ENCODE measurements at places on chromosomes 7 and 10.

DNA sequence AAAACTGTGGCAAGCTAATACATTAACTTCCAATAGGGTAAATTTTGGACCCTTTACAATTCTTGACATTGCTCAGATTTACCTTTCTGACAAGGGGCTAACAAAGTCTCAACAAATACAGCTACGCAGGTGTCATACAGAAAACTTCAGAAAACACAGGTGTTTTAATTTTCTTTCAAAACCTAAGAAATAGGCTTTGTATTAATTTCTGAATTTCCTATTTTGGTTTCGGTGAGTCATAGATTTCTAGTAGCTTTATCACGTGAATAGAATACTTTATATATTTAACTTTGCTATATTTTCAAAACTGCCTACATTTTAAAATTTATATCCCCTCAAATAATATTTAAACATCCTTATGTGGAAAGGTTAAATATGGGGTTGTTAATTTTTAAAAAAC, 215.3 kb downstream of the DGKB start:
- DNase-seq: no peak

- peak; percentile 91 for DNase-seq
Measured at GRCh38 chr10:113056441-113057021, 106.5 kb downstream of the TCF7L2 start.

- no peak for DNase-seq
Measured at GRCh38 chr7:73742753-73743641, 4.4 kb upstream of the ABHD11 start.

DNA sequence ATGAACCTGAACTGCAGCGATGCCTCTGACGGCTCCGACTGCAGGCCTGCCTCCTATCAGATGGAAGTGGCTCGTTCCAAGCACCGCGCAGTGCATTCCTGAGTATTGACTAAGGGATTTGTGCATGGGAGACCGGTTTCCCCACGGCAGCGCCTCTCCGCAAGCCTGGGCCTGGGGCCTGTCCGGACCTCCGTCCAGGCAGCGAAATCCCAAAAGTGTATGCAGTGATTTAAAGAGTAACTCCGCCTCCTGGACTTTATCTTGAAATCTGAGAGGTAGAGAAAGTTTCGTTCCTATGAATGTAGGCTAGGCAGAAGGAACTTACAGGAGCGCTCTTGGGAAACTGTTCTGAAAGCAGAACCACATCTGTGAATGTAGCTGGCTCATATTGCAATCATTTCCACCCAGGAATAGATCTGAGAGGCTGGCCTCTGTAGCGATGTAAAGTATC, 106.2 kb upstream of the CELF2 start:
- peak; percentile 65 for DNase-seq

- no peak for DNase-seq
Measured at GRCh38 chr10:117936976-117937375, 109.8 kb downstream of the RAB11FIP2 start.

DNA sequence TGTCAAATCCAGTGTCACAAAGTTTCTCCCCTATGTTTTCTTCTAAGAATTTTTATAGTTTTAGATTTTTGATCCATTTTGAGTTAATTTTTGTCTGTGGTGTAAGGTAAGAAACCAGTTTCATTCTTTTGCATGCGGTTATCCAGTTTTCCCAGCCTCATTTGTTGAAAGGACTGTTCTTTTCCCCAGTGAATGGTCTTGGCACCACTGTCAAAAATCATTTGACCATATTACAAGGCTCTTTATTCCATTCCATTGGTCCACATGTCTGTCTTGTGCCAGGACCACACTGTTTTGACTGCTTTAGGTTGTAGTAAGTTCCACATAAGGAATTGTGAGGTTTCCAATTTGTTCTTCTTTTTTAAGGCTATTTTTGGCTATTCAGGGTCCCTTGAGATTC, 64.0 kb downstream of the INPP5A start:
- no peak for DNase-seq

GRCh38 chr10:64394744-64395143, 873.5 kb downstream of the REEP3 start:
- no peak for DNase-seq

DNA sequence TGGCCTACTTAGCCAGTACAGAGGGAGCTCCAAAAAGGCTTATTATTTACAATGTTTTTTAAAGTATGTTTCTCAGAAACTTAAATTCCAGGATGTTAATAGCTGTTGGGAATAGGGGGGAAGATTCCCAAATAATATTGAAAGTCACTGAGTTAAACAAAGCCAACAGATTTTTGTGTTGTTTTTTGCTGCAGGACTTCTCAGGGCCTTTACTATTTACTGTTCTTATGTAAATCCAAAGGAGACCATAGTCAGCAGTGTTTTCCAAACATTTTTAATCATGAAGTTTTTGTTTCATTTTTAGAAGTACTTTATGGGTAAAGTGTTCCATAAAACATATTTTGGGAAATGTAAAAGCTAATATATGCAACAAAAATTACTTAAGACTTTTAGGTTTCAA, 100.4 kb upstream of the GSDME start:
- no peak for DNase-seq

DNA sequence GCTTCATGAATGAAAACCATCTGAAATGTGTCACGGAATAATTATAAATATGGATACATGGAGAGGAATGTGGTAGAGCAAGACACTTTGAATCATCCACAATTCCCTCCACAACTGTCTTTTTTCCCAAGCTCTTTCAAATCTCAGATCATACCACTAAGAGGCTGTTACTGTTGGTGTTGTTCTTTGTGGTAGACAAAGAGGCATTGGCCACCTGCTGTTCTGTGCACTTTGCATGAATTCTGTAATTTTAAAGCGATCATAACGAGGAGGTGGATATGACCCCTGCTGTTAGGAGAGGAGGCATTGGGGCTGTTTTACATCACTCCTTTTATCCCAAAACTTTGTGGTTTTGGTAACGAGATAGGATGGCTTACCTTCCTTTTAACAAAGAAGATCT, 141.2 kb upstream of the KLF6 start:
- no peak for DNase-seq

- peak; percentile 39 for DNase-seq
Measured at GRCh38 chr10:60048091-60048501, 141.7 kb upstream of the CCDC6 start.

GRCh38 chr7:32941181-32941580, 16.1 kb upstream of the FKBP9 start:
- DNase-seq: no peak

GRCh38 chr10:113447278-113447677, 105.6 kb upstream of the HABP2 start:
- no peak for DNase-seq

GRCh38 chr7:7438851-7439250, 96.8 kb downstream of the COL28A1 start:
- peak; percentile 94 for DNase-seq

GRCh38 chr10:61565819-61566560, 96.7 kb upstream of the CABCOCO1 start:
- no peak for DNase-seq

DNA sequence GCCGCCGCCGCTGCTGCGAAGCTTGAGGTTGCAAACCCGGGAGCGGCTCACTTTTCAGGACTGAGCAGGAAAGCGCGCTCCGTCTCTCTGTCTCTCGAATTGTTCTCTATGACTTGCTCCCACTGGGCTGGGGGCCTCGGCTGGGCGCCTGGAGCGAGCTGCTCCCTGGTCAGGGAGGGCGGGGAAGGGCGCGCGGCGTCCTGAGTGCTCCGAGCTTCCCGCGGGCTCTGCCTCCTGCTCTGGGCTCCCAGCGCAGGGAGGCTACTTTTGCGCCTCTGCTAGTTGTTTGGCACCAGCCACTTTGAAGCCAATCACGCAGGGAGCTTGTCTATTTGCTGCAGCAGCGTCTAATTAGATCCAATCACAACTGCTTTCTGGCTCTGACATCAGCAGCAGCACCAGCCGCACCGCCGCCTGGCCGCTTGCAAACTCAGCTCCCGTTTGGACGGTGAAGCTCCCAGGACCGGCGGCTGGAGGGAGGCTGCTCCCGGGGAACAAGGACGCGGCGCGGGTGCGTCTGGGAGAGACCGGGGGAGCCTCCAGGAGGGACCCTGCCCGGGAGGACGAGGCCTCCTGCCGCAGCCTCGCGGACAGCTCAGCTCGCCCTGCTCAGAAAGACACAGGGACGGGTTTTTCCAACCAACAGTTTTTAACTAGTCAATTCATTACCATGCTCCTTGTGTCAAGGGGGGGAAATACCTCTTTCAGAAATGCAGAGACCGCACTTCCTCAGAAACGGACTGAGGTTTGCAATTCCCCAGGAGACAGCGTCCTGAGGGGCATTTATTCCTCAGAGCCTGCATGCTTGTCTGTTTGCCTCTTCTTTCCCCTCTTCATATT, at the start of gene ADARB2:
TSS of gene ADARB2 (minus strand) at position 304 of the 840 bp plus-strand sequence.
- peak; percentile 6 for DNase-seq

GRCh38 chr7:24709585-24710360, 47.5 kb downstream of the GSDME start:
- no peak for DNase-seq

DNA sequence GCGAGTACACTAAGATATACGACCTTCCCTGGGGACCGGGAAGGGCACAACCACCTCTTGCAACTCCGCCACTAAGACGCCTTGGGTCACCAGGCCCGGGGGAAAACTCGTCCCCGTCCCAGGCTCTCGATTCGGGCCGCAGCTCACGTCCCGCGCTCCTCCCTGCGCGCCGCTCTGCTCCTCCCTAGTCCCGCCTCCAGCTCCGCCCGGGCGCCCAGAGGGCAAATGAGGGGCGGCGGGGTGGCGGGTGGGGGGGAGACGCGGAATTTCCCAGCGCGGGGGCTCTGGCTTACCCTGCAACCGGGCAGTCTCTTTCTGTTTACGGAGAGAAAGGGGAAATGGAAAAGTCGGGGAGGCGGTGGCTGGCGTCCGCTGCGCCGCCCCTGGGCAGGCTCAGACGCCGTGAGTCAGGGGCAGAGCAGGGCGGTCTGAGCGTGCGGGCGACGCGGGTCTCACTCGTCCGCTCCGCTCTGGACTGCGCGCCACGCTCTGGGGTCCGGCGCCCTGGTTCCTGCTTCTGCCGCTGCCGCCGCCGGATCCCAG, at the start of gene MAP3K8:
TSS of gene MAP3K8 (plus strand) at position 455 of the 543 bp plus-strand sequence. CDS start 4,755 bp downstream, outside the sequence.
- DNase-seq: peak; percentile 79

- no peak for DNase-seq
Measured at GRCh38 chr10:63241841-63242281, 108.7 kb downstream of the NRBF2 start.

- DNase-seq: no peak
Measured at GRCh38 chr7:117630907-117631564, 151.2 kb downstream of the CFTR start.

DNA sequence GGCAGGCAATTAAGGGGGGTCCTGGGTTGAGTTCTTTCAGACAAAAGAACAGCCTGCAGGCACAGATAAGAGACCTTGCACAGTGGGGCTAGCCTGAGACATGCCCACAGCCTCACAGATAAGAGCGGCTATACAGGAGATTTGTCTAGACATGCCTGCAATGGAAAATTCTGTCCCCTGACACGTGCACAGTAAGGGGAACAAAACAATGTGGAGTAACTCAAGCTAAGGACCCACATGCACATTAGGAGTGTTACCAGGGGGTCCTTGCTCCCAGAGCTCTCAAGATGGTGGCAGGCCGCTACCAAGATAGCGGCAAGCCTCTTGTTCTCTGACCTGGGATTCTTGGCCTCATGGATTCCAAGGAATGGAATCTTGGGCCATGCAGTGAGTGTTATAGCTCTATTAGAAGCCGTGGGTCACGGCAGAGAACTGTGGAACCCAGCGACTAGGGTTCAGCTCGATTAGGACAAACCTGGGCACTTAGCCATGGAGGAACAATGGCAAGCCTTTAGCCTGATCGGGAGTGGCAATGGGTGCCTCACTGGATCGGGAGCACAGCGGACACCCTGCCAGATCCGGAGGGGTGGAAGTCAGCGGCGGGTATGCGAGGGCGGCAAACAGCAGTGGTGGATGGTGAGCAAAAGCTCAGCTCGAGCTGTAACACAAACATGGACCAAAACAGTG, 196.9 kb downstream of the CCSER2 start:
- DNase-seq: no peak

- DNase-seq: no peak
Measured at GRCh38 chr7:55309040-55309991, 55.8 kb upstream of the LANCL2 start.

DNA sequence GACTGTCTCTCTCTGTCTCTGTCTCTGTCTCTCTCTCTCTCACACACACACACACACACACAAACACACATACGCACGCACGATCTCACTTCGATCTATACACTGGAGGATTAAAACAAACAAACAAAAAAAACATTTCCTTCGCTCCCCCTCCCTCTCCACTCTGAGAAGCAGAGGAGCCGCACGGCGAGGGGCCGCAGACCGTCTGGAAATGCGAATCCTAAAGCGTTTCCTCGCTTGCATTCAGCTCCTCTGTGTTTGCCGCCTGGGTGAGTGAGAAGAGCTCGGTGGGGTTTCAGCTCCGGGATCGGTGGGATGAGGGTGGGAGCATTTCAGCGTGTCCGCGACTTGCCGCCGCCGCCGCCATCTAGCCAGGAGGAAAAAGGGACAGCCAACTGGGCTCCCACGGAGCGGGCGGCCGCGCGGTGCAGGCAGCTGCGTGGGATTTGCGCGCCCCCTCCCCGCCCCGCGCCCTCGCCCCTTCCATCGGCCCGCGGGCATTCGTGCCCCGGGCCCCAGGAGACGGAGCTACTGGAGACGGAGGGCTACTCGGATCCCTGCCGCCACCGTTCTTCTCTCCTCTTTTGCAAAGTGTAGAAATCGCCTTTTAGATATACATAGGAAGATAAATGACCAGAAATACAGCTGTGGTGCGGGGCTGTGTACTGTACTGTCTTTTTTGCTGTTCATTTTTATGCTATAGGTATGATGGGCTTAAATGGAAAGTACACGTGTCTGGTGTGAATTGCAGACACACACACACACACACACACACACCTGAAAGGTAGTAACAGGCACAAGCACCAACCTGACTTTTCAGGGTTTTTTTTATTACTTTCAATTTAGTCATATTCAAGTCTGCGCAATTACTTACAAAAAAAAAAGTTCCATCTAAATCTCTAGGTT, 581 bp downstream of the PTPRZ1 start:
- DNase-seq: no peak

GRCh38 chr10:26408858-26409494, 29.2 kb upstream of the APBB1IP start:
- DNase-seq: no peak

DNA sequence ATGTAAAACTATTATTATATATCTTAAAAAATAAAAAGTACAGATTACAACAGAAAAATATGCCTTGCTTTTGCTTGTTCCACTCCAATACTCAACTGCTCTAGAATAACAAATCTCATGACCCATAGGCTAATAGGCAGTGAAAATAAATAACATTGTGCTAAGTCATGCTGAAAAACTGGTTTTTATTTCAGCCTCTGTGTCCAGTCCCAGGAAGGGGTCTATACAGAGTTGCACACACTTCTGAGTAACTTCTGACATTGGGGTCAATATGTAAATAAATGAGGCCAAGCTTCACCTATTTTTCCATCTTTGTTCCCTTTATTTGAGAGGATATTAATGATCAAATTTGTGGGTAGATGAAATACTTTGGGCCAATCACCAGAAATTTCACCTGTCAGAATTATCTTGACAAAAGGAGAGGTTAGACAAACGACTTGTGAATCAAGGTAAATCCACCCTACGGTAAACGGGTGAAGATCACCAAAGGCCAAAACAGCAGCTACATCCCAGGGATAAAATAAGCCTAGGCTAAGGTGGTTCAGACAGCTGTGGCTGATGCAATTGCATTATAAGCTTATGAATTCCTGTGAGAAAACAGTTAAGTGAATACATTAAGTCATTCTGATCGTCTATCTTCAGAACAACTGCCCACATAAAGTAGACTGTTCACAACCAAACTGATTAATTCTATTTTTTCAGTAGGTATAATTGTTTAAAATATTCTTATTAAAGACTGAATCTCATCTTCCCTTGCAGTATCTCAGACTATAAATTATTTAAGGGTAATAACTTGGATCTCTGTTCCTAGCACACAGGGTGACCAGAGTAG, 87.5 kb downstream of the UBE2H start:
- no peak for DNase-seq

All from HT1080 (cell line).